SK-MEL-5 (cell line): ENCODE measurements at places on chromosomes 7 and 10.

- DNase-seq = no peak
Measured at GRCh38 chr7:49781996-49782395, 8.6 kb downstream of the VWC2 start.

- DNase-seq = no peak
Measured at GRCh38 chr7:23967949-23968599, 258.1 kb downstream of the STK31 start.

DNA sequence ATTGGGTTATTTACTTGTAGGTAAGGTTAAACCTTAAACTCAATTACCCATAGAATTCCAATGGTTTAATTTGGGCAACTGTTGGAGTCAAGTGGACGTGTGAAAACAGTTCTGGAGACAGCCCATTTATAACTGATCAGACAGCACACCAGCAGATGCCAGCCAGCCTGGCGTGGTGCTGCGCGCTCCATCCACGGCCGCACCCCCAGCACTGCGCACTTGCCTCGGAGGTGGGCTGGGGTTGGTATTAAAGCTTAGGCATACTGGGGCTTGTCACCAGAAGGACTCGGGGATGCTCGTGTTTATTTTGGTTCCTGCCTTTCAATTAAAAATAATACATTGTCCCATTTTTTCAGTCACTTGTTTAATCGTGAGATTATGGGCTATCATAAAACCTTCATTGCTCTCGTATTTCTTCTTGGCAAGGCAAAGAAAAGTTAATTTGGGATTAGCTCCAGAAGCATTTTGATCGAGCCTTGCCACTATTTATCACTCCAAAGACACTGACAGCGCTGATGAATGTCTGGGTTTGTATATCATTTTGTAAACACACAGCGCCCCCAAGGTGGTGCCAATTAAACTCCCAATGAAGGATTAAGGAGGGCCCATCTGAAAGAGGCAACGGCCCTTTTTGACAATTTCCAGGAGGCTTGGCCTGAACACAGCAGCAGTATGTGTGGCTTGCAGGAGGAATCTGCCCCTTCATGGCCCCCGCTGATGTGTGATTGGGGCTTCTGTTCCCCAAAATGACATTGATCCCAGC lies 204.5 kb upstream of the CXCL12 start:
- peak; percentile 1 for DNase-seq

DNA sequence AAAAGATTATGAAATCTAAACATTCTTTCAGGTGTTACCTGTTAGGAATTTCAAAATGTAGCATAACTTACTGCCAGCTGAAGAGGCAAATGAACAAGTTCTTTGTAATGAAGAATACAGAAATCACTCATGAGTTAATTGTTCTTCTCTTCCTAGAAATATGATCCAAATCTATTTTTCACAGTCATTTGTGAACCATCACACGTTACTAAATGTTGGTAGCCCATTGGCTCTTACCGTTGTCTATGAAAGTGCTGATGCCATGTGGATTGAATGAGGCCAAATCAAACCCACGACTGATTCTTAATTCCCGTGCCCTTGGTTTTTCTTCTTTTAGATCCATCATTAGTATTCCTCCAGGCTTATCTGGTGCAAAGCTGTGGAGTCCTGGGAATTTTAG lies 15.9 kb upstream of the PON3 start:
- peak; percentile 83 for DNase-seq

DNA sequence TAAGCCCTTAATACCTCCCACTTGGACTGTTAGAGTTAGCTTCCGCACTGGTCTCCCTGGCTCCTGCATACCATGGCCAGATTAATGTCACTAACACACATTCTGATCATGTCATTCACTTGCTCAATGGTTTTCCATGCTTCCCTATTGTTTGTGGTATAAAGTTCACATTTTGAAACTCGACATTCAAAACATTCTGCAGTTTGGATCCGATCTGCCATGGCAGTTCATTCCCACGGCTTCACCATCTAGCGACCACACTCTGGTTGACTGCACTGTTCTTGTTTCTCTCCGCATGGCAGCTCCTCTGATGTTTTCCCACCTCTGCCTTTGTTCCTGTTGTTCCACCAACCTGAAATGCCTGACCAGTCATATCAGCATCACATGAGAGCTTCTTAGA lies 87.4 kb upstream of the WAC start:
- no peak for DNase-seq

DNA sequence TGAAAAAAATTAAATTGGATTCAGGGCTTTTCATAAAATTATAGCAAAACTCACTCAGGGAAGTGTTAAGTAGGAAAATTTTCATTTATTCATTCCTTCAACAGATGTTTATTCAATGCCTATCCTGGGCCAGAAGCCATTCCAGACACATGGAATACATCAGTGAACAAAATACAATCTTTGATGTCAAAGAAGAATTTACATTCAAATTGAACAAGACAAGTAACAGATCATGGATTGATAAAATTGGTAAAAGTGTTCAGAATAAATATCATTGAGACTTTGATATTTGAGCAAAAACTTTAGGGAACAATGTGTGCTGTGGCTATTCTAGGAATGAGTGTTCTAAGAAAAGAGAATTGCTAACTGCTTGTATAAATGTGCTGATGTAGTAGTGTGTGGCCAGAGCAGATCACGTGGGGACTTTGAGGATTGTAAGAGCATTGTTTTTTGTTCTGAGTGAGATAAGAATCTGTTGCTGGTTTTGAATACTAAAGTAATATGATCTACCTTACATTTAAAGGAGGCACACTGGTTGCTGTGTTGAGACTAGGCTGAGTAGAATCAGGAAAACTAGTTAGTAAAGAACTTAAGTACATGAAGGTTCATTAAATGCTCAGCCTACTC lies 957.2 kb downstream of the PCDH15 start:
- peak; percentile 56 for DNase-seq

DNA sequence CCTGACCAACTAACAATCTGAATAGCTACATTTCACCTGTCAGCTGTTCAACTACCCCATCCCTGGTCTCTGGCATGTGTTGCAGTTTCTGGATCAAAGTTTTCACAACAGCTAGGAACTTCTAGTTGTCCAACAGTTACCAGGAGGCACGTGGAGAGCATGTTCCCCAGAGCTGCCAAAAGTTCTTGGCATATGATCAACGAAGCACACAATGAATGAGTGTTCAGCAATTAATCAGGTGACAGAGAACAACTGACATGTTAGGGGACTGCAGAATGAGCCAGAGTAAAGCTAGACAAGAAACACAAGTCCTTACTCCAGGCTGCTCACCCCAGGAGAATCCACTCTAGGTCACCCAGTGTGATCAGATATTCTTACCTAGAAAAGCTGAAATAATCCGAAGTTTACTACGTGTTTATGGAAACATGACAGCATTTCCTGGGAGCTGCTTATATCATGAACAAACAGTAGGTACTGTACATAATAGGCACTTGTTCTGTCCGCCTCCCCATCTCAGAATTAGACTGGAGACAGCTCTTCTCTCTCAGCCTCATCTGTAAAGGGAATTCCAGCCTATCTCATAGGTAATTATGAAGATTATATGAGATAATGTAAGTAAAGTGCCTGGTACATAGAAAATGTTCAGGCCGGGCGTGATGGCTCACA lies 50.6 kb downstream of the ZNF438 start:
- peak; percentile 90 for DNase-seq

DNA sequence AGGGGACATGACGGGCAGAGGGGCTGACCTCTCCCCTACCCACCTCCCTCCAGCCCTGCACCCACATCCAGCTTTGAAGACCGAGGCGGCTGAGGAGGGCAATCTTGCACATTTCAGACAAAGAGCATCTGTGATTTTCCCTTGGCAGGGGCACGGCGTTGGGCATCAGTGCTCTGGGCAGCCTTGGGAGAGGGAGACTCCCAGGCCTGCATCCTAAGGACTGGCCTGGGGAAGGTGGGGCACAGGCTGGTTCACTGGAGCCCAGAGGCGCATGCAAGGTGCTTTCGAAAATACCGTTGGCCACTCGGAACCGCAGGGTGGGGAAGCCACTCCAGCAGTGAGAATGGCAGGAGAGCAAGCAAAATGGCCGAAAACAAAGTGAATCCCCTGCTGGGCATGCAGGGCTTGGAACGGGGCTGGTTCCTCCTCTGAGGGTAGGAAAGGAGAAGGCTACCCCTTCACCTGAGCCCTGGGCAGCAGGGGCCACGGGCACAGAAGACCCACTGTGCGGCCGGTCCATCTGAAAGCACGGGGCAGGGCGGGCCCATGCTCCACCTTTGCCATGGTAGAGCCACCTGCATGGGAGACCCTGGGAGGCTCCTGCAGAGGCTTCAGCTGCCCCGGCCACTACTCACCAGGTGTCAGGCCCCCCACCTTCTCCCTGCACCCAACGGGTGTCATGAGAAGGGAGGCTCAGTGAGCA lies 49.8 kb downstream of the EBF3 start:
- DNase-seq = no peak

GRCh38 chr10:47444047-47444446 lies 39.9 kb downstream of the ANXA8 start:
- no peak for DNase-seq

DNA sequence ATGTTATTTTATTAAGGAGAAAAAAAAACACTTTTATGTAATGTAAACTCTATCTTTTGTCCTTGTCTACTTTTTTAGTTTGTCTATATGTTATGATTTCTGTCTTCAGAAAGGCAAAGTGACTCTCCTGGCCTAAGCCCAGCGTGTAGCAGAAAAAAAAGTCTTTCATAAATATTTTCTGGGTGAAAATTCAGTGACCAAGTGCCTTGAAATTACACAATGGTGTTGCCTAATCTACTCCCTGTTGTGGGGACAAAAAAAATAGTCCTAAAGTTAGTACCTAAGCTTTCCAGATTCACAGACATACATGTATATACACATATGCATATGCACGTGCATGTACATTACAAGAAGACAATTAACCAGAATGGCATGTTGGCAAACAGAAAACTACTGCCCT lies 1257.8 kb upstream of the SORCS1 start:
- no peak for DNase-seq

GRCh38 chr10:7811000-7811399 lies 7.3 kb upstream of the TAF3 start:
- no peak for DNase-seq

GRCh38 chr7:113915956-113916355 lies 2.9 kb downstream of the PPP1R3A start:
- no peak for DNase-seq
